ENCODE measurements at places on chromosomes 4 and X.

DNA sequence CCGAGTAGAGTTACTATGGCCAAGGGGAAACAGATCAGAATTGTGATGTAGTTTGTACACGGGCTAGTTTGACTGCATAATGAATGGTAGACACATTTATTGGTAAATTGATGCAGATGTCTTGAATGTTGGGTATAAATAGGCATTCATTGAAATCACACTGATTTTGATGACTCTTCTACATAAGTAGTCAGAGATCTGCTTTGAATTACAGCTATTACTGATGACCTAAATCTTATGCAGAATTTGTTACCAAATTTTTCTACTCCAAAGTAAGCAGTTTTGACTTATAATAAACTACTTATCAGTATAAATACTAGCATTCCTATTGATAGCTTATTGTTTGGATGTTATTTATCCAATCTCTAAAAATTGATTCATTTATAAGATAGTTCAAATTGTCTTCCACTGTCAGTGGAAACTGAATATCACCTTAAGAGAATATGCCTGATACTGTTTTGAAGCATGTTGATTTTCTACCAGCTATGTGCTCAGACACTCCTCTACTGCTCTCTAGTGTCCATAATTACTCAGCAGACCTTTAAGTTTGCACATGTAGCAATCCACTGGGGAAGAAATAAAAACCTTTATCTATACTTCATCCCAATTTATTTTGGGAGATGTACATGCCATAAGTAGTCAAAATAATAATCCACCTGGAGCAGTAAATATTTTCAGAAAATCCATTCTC is 120.3 kb downstream of the RASL11B start:
- no peak for DNase-seq

DNA sequence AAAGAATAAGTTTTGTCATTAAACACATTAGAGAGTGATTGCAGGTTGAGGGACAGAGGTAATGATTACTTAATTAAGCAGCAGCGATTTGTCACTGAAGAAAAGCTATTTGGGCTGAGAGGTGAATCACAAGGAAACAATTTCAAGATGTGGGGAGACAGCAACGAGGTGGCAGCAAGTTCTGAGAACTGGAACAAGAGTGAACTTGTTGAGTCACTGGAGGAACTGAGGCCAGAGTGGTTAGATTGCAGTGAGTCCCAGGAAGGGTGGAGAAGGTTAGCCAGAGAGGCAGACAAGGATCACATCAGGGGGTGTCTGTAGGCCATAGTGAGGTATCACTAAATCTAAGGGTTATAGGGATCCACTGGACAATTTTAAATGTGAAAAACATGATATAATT is 57.9 kb upstream of the TMPRSS11A start:
- DNase-seq: no peak

DNA sequence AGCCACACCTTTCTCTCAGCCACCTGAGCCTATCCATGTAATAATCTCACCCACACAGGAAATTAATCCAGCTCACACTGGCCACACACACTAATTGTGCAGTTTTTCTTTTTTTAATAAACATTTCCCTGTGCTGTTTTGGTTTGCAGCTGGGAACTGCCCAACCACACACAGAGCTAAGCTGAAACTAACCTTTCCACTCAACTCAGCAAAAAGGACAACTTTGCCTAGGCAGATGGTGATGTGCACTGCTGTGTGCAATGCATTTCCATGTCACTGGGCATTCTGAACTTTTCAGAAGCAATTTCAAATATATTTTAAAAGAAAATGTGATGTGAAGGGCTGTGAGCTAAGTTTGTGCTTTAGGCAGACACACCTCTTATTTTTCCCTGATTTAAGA is 70.0 kb upstream of the TLL1 start:
- DNase-seq: no peak

DNA sequence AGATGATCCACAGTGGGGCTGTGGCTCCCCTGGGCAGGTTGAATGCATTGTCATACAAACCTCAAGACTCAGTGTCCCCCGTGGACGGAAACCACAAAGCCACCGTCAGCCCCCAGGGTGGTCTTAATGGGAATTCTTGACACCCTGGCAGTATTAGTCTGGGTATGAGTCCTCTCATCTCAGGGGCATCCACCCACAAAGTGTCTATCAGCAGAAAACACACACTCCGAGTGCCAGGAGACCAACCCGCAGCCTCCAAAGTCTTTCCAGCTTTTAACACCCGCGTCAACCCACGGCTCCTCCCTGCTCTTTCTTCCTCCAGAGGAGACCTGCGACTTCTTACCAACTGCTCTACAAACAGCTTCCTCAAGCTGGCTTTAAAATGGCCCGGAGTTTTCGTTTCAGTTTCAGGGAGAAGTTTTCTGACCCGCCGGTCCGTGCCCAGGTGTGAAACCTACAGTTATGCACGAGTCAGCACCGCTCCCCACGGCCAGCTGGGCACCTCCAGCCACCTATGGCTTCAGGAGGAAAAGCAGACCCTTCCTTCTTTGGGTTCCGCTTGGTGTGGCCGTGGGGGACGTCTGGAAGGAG is 14.4 kb upstream of the ASMTL start:
- no peak for DNase-seq

- DNase-seq: no peak
Measured at GRCh38 chr4:15779306-15779705, 1.2 kb downstream of the CD38 start.

GRCh38 chr4:113497154-113497884 is 264.2 kb downstream of the CAMK2D start:
- DNase-seq: no peak

DNA sequence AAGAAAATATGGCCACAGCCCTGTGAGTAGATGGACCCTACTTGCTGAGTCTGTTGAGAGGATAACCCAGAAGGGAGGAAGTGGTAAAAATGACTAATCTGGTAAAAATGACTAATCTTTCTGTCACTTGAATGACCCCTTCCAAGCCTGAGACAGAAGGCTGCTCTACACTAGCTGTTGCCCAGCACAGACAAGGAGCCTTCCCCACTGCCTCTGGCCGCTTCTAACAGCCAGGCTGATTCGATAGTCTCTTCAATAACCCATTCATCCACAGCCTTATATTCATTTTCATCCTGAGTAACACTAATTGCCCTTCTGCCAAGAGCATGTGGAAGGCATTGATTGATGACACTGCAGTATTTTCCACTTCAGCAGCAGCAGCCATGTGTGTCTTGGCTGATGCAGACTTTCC is 18.4 kb downstream of the MAGEB17 start:
- DNase-seq: no peak

DNA sequence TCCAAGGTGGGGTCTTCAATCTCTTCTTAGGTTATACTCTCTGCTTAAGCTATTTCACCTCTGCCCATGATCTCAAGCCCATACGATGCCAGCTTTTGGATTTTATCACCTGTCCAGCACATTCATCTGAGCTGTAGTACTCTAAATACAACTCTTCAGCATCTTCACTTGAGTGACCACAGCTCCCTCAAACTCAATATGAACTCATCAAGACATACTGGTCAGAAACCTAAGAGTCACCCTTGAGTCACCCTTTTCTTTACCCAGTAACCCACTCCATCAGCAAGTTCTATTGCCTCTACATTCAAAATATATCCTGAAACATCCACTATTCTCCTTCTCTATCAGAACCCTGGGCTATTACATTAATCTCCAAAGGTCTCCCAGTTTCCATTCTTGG is 69.4 kb downstream of the DCHS2 start:
- DNase-seq: no peak

DNA sequence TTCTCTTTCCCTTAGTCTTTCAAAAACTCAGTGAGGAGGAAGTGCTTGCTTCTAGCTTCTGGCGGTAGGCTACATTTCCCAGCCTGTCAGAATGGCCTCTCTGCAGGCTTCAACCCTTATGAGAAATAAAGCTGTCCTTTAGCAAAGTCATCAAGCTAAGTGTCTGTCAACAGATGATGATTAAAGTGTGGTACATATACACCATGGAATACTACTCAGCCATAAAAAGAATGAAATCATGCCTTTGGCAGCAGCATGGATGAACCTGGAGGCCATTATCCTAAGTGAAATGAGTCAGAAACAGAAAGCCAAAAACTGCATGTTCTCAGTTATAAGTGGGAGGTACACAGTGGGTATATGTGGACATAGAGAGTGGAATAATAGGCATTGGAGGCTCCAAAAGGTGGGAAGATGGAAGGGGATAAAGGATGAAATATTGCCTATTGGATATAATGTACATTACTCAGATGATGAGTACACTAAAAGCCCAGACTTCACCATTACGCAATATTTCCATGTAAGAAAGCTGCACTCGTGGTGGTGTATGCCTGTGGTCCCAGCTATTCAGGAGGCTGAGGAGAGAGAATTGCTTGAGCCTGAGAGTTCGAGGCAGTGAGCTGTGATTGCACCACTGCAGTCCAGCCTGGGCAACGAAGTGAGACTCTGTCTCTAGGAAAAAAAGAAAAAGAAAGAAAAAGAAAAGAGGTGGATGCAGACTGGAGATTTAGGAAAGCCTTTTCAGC is 7.9 kb downstream of the TRIM2 start:
- no peak for DNase-seq

- DNase-seq: no peak
Measured at GRCh38 chr4:30720021-30720660, at the start of gene PCDH7. TSS of gene PCDH7 (plus strand) at chr4:30720369. CDS start at chr4:30721423, 1,054 bp downstream.

GRCh38 chrX:68829582-68830418 is 979 bp downstream of the EFNB1 start:
- DNase-seq: no peak

GRCh38 chr4:38867478-38868058 is at the start of gene FAM114A1:
TSS of gene FAM114A1 (plus strand) at chr4:38867806. CDS start at chr4:38878079, 10,273 bp downstream.
- DNase-seq: no peak

DNA sequence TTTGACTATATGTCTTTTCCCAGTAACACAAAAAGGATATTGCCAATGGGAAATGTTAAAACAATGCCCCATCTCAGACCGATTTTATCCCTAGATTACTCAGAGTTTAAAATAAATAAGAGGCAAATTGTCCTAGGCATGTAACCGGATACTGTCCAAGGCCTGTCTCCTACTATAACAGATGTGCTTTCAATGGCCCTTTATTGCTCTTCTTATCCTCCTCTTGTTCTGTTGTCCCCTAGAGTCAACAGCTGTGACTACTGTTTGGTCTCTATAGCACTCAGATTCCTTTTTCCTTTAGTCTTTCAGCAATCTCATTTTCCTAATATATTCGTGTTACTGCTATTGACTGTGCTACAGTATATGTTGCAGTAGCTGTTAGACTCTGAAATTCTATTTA is 66.8 kb upstream of the PLS3 start:
- no peak for DNase-seq

GRCh38 chrX:67338262-67338661 is 205.6 kb upstream of the AR start:
- DNase-seq: no peak
